ENCODE measurements at places on chromosomes 12 and 14. TPM values are rescaled to one million over a fixed set of nuclear protein-coding genes. Genes with fewer than 3 reads are reported as not detected.

The LMO3 gene
- total RNA-seq: not detected

The FZD10 gene
- total RNA-seq: not detected

The RNF212B gene
- not detected for total RNA-seq

The CD27 gene
- not detected for total RNA-seq

The A2ML1 gene
- total RNA-seq: 0.24 TPM

The FRS2 gene
- total RNA-seq: 34.5 TPM

GRCh38 chr14:67763158-67763822 is 53.1 kb downstream of the ZFYVE26 start:
- H3K4me3 ChIP-seq: no peak overlapping the region
- DNase-seq: peak; percentile 29
- no peaks in the 10 kb centered on the region for H3K27me3 ChIP-seq
- peaks cover 25% of the 10 kb centered on the region for H3K4me1 ChIP-seq

DNA sequence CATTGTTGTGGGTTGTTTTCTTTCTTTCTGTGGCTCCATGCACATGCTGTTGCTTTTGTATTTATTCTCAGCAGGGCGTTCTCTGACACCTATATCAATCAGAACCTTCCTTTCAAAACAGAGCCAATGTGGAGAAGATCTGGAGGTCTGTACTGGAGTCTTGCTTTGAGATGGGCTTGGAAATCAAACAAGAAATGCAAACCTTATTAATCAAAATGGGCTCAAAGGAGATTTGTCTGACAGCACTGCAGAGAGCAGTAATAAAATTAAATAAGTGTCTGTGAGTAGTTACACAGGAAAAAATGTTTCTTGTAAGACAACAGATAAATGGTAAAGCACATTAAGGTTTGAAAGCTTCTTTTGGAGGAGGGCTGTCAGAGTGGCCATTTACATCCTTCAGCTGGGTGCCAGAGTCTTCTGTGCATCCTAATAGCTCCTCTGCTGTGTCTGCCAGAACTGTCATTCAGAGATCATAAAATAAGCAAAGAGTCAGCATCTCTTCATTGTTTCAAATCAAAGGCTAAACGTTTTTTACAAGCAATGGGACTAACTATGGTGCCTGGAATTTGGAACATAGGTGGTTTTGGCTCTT is 414.3 kb downstream of the NAV3 start:
- no peak overlapping the region for H3K4me3 ChIP-seq
- no peaks in the 10 kb centered on the region for H3K36me3 ChIP-seq
- H3K4me1 ChIP-seq: no peaks in the 10 kb centered on the region
- no peak overlapping the region for H3K27ac ChIP-seq
- DNase-seq: no peak

DNA sequence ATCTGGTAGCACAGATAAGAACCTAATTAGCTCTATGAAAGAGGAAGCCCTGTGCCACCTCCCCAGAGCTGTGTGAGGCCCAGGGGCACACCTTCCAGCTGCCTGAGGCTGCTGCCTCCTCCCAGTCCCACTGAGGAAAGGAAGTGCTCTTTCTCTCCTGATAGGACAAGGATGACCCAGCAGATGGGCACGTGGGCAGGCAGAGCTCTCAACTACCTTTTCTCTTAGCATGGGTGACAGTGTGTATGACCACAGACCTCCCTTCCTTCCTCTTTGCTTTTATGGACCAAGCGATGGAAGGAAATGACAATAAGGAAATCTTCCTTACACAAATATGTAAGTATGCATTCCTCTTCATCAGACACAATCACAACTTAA is 127.6 kb upstream of the AMIGO2 start:
- no peaks in the 10 kb centered on the region for H3K36me3 ChIP-seq
- H3K27ac ChIP-seq: no peak overlapping the region
- H3K27me3 ChIP-seq: no peaks in the 10 kb centered on the region
- no peaks in the 10 kb centered on the region for H3K4me1 ChIP-seq
- DNase-seq: no peak
- H3K4me3 ChIP-seq: no peak overlapping the region

DNA sequence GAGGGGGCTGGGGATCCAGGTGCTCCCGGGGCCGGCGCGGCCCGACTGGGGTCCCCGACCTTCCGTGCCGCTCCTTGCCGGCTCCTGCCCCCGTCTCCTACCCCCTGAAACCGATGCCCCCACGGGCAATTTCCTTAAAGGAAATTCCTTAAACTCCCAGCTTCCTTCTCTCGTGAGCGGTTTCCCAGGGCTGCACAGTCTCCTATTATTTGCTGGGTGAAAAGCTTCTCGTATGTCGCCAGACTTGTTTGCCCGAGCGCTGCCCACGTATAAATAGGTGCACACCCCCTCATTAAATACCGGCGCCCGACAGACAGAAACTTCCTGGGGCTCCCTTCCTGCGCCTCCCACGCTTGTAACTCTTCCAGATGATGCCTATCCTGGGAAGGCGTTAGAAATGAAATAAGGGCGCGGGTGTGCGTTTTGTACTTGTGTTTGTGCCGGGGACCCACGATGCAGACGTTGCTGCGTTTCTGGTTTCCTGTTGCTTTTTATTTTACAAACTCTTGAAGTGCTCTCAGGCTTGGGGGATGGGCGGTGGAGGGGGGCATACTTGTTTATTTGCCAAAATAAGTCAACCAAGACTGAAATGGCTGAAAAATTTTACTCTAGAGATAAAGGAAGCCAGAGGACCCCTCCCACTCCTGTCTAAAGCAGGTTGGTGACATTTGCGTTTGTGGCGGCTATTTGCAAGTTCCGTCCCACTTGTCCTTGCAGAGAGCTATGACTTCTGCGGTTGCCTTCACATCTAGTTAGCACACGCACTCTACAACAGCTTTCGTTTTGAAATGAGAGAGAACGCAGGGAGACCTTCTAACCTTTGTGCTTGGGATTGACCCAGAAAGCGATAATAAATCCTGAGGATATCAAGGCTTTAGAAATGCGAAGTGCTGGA is 1.0 kb downstream of the HIP1R start:
- peaks cover 74% of the 10 kb centered on the region for H3K36me3 ChIP-seq
- peak overlapping the region; percentile 85 for H3K4me3 ChIP-seq
- peaks cover 56% of the 10 kb centered on the region for H3K4me1 ChIP-seq
- H3K27ac ChIP-seq: peak overlapping the region; percentile 74
- no peaks in the 10 kb centered on the region for H3K27me3 ChIP-seq

GRCh38 chr14:90159146-90159545 is 97.2 kb upstream of the PSMC1 start:
- no peaks in the 10 kb centered on the region for H3K36me3 ChIP-seq
- no peaks in the 10 kb centered on the region for H3K4me1 ChIP-seq
- no peak overlapping the region for H3K27ac ChIP-seq
- H3K4me3 ChIP-seq: no peak overlapping the region

DNA sequence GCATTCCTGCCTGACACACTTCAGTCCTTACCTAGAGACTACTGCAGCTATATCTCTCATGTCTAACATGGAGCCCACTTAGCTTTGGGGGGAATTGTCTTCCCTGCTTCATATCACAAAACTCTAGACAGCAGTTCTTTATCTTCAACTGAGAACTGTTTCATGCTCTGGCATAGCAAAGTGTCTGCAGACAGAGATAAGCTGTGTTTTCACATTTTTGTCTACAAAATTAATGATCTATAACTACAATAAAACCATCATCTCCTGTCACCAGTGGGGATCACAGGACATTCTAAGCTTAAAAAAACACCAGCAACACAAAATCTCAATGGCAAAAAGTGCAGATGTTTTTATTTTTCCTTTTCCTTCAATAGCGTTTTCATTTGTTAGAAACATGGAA is 137.1 kb upstream of the VRK1 start:
- no peaks in the 10 kb centered on the region for H3K4me1 ChIP-seq
- H3K4me3 ChIP-seq: no peak overlapping the region
- H3K27me3 ChIP-seq: peaks cover 77% of the 10 kb centered on the region

DNA sequence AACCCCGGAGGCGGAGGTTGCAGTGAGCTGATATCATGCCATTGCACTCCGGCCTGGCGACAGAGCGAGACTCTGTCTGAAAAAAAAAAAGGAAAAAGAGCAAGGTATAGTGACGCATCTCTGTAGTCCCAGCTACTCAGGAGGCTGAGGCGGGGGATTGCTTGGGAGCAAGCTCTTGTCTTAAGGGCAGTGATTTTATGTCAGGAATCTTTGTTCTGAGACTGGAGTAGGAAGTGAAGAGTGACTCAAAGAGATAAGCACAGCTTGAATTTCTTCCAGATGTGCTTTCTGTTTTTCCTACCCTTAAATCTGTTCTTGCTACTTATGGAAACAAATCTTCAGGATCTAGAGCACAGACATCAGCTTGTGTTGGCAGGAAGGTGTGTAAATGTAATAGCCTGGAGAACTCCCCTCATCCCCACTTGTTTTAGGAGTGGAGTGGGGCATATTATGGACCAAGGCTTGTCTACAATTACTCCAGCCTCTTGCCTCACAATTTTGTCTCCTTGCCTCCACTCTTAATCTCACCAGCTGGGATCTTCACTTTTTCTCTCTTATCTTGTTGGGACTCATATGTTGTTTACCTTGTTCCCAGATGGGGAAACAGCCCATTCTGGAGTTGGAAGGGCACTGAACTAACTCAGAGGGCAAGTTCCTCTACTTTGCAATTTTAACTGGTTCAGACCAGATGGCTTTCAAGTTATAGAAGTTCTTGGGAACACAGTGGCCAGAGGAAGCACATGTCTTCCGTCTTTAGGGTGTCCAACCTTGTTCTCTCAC is 7.5 kb downstream of the TMED2 start:
- no peak for DNase-seq
- no peaks in the 10 kb centered on the region for H3K27me3 ChIP-seq
- H3K4me3 ChIP-seq: no peak overlapping the region
- H3K36me3 ChIP-seq: peaks cover 90% of the 10 kb centered on the region

- H3K36me3 ChIP-seq: no peaks in the 10 kb centered on the region
- peak overlapping the region; percentile 16 for H3K27ac ChIP-seq
- no peak overlapping the region for H3K4me3 ChIP-seq
- no peaks in the 10 kb centered on the region for H3K27me3 ChIP-seq
- peak; percentile 5 for DNase-seq
- H3K4me1 ChIP-seq: peaks cover 17% of the 10 kb centered on the region
Measured at GRCh38 chr12:47312808-47313426, 233.2 kb upstream of the AMIGO2 start.

- no peaks in the 10 kb centered on the region for H3K27me3 ChIP-seq
- H3K4me3 ChIP-seq: no peak overlapping the region
- H3K4me1 ChIP-seq: peaks cover 53% of the 10 kb centered on the region
- H3K36me3 ChIP-seq: peaks cover 14% of the 10 kb centered on the region
Measured at GRCh38 chr12:95808146-95808545, 17.6 kb upstream of the NTN4 start.

DNA sequence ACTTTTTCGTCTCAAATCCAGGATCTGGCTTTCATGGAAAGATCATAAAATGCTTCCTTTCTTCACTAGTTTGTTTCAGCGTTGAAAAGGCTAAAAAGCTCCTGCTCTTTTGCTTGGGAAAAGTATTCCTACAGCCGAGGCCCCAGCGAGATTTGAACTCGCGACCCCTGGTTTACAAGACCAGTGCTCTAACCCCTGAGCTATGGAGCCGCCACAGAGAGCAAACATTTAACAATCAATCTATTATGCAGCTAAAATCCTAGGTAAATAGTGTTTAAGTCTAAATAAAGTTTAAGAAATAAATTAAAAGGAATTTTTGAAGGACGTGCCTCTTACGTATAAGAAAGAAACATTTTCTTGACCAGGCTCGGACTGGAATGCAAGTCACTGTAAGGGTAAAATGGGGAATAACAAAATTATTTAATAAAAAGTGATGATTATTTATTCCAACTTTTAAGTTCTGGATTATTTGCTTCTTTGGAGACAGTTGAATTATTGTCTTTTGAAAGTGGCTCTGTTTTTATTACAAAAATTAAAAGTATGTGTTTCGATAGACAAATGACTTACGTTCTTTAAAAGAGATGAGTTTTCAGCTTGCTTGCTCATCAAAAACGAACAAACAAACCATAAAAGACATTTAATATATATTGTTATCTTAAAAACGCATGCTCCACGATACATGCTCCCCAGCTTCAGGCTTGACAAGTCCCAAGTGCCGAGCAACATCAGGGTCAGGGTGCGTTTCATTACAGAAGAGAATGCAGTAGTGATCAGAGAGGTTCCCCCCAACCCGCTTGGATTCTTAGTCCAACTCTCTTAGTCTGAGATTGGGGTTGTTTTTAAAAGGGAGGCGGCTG is 10.2 kb downstream of the OR6S1 start:
- H3K4me1 ChIP-seq: peaks cover 29% of the 10 kb centered on the region
- peaks cover 32% of the 10 kb centered on the region for H3K36me3 ChIP-seq
- H3K4me3 ChIP-seq: peak overlapping the region; percentile 67
- H3K27me3 ChIP-seq: peaks cover 22% of the 10 kb centered on the region
- H3K27ac ChIP-seq: peak overlapping the region; percentile 75
